ENCODE measurements at places on chromosomes 6 and 20.

DNA sequence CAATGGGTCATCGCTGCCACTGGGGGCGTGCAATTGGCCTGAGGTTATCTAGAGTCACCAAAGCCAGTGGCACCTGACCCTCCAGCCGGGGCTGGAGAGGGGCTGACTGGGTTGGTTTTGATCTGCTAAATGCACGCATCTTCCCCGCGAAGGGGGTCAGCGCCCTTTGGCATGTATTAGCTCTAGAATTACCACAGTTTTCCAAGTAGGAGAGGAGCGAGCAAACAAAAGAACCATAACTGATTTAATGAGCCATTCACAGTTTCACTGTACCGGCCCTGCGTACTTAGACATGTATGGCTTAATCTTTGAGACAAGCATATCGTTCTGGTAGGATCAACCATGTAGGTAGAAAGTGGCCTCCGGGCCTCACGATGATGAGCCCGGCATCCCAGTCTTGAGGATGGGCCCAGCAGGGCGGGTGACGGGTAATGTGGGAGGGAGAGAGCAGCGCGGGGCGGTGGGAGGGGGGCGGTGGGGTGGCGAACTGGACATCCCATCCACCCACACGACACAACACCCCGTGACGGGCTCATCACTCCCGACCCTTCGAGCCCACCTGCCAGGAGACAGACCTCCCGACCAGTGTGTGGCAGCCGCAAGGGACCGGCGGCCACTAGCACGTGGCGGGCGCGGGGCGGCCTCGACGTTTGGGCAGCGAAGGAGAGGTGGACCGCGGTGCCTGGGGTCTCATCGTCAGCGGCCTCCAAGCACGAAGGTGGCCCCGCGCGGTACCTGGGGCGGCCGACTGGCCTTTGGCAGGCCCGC lies 1957.5 kb upstream of the DEFB115 start:
- no peak for DNase-seq

- no peak for DNase-seq
These were observed 285.9 kb downstream of the ALDH8A1 start for GRCh38 chr6:134663800-134664535.

DNA sequence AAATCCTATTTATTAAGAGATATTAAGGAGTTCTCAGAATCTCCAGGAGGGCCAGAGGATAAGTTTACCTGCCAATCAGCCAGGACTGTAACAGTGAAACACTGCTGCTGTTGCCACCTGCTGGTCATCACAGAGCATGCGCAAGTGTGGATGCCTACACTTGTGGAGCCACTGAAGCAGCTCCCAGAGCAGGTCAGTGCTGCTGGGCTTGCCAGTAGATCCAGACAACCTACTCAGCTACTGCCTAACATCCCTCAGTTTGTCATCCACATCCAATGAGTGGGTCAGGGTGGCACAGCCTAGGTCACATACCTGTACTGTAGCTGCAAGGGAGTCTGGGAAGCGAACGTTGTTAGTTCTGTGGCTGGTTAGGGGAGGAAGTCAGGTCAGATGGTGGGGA lies 18.3 kb upstream of the NHSL1 start:
- DNase-seq: no peak

DNA sequence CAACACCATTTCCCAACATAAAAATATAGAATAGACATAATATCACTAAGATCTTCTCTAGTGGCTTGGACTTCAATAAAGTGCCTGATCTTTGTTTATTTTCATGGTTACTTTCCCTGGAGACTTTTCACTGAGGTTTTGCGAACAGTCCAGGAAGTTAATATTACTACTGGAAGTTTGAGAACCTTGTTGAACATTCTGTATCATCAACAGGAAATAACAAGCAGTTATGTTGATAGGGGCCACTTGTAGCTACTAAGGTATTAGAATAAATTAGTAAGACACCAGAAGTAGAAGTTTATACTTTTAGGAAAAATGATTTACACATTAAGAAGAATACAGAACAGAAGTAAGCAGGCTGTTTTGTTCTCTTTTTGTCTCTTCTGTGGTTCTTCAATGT lies 180.2 kb downstream of the TFAP2B start:
- no peak for DNase-seq

DNA sequence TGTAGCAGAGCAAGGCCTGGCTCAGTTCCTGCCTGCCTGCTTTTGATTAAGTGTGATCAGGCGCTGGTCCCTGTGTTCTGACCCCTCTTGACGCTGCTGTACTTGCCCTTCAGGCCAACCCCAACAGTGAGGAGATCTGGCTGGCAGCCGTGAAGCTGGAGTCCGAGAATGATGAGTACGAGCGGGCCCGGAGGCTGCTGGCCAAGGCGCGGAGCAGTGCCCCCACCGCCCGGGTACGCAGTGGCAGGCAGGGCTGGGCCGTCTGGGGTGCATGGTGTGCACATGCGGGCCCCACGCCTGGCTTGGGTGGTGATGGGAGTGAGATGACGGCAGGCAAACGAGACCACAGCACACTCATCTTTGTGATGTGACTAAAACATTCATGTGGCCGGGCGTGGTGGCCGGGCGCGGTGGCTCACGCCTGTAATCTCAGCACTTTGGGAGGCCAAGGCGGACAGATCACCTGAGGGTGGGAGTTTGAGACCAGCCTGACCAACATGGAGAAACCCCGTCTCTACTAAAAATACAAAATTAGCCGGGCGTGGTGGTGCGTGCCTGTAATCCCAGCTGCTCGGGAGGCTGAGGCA lies 10.1 kb upstream of the C20orf204 start:
- DNase-seq: no peak

DNA sequence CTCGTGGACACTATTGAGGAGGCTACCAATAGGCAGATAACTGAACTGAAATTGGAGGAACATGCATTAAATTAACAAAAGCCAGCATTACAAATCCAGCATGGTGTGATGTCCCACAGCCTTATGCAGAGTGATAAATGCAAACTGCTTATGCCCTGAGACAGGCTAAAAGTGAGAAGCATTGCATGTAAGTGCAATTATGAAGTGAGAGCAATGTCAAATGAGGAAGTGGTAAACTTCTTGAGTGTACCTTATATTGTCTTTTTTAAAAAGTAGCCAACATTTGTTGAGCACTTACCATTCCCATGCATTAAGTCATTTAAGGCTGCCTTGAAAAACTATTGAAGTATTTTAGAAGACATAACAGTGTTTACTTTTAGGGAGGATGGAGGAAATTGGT lies 212.2 kb downstream of the TBC1D7 start:
- DNase-seq: no peak

GRCh38 chr6:161409353-161409752 lies 135.5 kb upstream of the AGPAT4 start:
- no peak for DNase-seq

- DNase-seq: no peak
These were observed 24.3 kb upstream of the HLA-DRB5 start for GRCh38 chr6:32554116-32554965.

GRCh38 chr6:36312854-36313648 lies 23.6 kb downstream of the BNIP5 start:
- no peak for DNase-seq

- no peak for DNase-seq
These were observed 33.3 kb upstream of the AFDN start for GRCh38 chr6:167793421-167793820.

DNA sequence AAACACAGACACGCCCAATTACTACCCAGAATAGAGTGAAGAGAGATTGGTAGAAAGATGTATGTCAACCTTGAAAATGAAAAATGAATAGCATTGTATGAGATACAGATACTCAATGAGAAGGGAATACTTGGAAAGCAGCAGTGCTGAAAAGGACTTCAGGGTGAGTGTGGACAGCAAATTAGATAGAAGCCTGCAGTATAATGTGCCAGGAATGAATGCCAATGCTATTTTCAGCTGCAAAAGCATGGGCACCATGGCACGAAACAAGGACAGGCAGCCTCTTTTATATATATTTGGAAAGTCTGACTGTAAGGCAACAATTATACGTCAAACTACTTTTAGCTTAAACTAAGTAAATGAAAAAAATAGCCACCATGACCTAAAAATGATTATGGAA lies 118.2 kb downstream of the PTCHD4 start:
- no peak for DNase-seq

All from stimulated activated CD8-positive, alpha-beta memory T cell treated with anti-CD3 and anti-CD28 coated beads, Interleukin-7, amount 100 ng/mL, for 1 hour (primary cell).